ENCODE measurements at places on chromosomes 13 and 19. TPM values are rescaled to one million over a fixed set of nuclear protein-coding genes. Genes with fewer than 3 reads are reported as not detected.

ZNF841 gene
- total RNA-seq: 43.4 TPM

ZNF543 gene
- 9.2 TPM for total RNA-seq

STX10 gene
- total RNA-seq: 54.4 TPM

ZNF284 gene
- 2.5 TPM for total RNA-seq

IZUMO1 gene
- total RNA-seq: not detected

HCST gene
- 0.56 TPM for total RNA-seq

SPTBN4 gene
- 0.77 TPM for total RNA-seq

ADGRE3 gene
- not detected for total RNA-seq

ATXN8OS gene
- not detected for total RNA-seq

ELL gene
- 15.8 TPM for total RNA-seq

GPC5 gene
- total RNA-seq: 0.19 TPM

IL4I1 gene
- total RNA-seq: 0.38 TPM

VMAC gene
- total RNA-seq: 5.4 TPM

SULT2A1 gene
- total RNA-seq: not detected

NUP58 gene
- total RNA-seq: 89.0 TPM

GIPR gene
- 0.38 TPM for total RNA-seq

ZNF793 gene
- total RNA-seq: 3.4 TPM

ZNF177 gene
- total RNA-seq: 0.77 TPM
